ENCODE measurements at places on chromosomes 11 and 22. TPM values are rescaled to one million over a fixed set of nuclear protein-coding genes. Genes with fewer than 3 reads are reported as not detected.

TBX1 gene
- 0.23 TPM for polyA plus RNA-seq

VSIG10L2 gene
- polyA plus RNA-seq, result not detected

ZW10 gene
- polyA plus RNA-seq, result 22.1 TPM

VSIG2 gene
- 5.3 TPM for polyA plus RNA-seq

CCDC87 gene
- 0.37 TPM for polyA plus RNA-seq

Measured in left renal cortex interstitium (tissue), 4 donors.